ENCODE measurements at places on chromosomes 11 and 22. TPM values are rescaled to one million over a fixed set of nuclear protein-coding genes. Genes with fewer than 3 reads are reported as not detected.

Gene OR51E2
- not detected for total RNA-seq

Gene MYRF
- total RNA-seq = 0.17 TPM

Gene OR6T1
- not detected for total RNA-seq

Gene NXPE1
- total RNA-seq = not detected

Gene MAJIN
- total RNA-seq = not detected

Gene ARHGAP8
- total RNA-seq = not detected

Gene OR10A2
- total RNA-seq = not detected

Data from smooth muscle cell of trachea (primary cell).